Stomach (tissue), 19 donors: ENCODE measurements at places on chromosomes 5 and 9. TPM values are rescaled to one million over a fixed set of nuclear protein-coding genes. Genes with fewer than 3 reads are reported as not detected.

DNA sequence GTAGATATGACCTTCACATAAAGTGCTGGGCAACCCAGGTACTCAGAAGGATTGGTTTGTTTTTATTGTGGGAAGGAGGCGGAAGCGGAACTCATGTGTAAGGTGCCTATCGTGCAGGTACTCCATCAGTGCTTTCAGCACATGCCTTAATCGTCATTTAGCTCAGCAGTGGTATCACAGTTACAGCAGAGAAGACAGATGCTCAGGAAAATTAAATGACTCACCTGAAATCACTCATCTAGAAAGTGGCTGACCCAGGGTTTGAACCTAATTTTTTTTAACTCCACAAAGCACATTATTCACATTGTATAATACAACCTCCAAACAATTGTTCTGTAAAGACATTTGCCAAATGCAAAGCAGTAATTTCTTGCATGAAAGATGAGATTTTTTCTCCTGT, 2.2 kb downstream of the C5orf46 start:
- no peak overlapping the region for H3K4me3 ChIP-seq
- DNase-seq = no peak
- peaks cover 4% of the 10 kb centered on the region for H3K4me1 ChIP-seq
- H3K27ac ChIP-seq = no peak overlapping the region
- H3K36me3 ChIP-seq = no peaks in the 10 kb centered on the region

GRCh38 chr9:127105805-127106465, 16.5 kb downstream of the ANGPTL2 start:
- H3K36me3 ChIP-seq = peaks cover 19% of the 10 kb centered on the region
- peaks cover 12% of the 10 kb centered on the region for H3K4me1 ChIP-seq
- no peaks in the 10 kb centered on the region for H3K27me3 ChIP-seq
- no peak overlapping the region for H3K4me3 ChIP-seq
- DNase-seq = no peak

DNA sequence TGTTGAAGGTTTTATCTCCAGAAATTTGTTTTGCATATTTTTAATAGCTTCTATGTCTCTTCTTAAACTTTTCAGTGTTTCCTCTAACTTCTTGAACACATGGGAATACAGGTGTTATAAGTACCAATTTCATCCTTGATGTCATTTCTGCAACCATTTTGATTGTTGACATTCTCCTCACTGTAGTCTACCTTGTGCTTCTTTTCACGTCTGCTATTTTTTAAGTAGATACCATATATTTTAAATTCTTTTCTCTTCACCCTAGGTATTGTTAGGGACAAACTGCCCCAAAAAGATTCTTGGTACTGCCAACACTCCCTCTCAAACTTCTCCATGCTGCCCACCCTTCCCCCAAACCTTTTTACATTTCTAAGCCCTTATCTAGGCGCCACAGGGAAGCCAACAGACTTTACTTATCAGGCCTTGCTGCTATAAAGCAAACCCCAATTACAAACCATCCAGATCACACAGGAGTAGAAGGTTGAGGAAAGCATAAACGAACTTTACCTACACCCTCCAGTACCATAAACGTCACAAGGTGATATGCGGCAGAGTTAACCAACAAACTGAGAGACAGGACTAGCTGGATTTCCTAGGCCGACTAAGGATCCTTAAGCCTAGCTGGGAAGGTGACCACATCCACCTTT, 1165.3 kb downstream of the TAF11L14 start:
- H3K27me3 ChIP-seq = no peaks in the 10 kb centered on the region
- H3K4me1 ChIP-seq = no peaks in the 10 kb centered on the region
- no peak overlapping the region for H3K27ac ChIP-seq
- H3K4me3 ChIP-seq = no peak overlapping the region

KIF4B gene
- not detected for total RNA-seq

DNA sequence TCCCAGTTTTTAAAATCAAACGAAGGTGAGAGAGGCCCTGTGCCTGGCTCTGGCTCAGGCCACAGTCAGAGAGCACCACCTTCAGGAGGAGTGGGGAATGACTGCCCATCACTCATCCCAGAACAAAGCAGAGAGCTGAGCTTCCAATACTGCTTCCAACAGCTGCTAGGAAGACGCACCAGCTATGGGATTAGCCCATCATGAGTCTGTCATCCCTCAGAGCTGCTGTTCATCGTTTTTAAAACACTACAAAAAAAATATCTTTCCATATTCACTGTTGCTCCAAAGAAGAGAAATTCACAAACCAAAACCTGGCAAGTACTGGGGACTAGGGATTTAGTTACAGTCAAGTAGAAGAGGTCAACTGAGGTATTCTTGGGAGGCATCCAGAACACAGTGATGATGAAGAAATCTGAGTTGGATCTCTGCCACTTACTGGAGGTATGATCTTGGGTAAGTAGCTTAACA, 102.4 kb downstream of the CDK5RAP2 start:
- H3K4me3 ChIP-seq = no peak overlapping the region
- H3K4me1 ChIP-seq = peaks cover 20% of the 10 kb centered on the region
- peak; percentile 57 for DNase-seq
- no peaks in the 10 kb centered on the region for H3K27me3 ChIP-seq
- H3K36me3 ChIP-seq = peaks cover 62% of the 10 kb centered on the region

GRCh38 chr5:117713585-117714198, 1139.1 kb upstream of the SEMA6A start:
- no peaks in the 10 kb centered on the region for H3K27me3 ChIP-seq
- no peaks in the 10 kb centered on the region for H3K4me1 ChIP-seq
- H3K4me3 ChIP-seq = no peak overlapping the region
- H3K36me3 ChIP-seq = no peaks in the 10 kb centered on the region
- DNase-seq = no peak

DNA sequence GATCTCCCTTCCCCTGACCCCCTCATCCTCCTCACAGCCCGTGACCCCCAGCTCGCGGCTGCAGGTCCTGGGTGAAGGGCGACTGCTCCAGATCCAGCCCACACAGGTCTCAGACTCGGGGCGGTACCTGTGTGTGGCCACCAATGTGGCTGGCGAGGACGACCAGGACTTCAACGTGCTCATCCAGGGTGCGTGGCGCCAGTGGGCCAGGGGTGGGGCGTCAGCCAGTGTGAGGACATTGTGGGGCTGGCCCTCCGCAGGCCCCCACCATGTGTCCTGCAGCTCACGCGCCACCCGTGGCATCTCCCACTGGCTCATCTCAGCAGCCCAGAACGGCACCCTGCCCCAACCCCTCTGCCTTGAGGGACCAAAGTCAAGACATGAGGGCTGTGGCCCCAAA, 67.1 kb upstream of the ASS1 start:
- no peak for DNase-seq
- H3K36me3 ChIP-seq = no peaks in the 10 kb centered on the region
- H3K4me3 ChIP-seq = no peak overlapping the region
- no peaks in the 10 kb centered on the region for H3K27me3 ChIP-seq
- H3K4me1 ChIP-seq = no peaks in the 10 kb centered on the region

- peaks cover 5% of the 10 kb centered on the region for H3K27me3 ChIP-seq
- no peak overlapping the region for H3K27ac ChIP-seq
- no peaks in the 10 kb centered on the region for H3K36me3 ChIP-seq
- no peak overlapping the region for H3K4me3 ChIP-seq
- DNase-seq = no peak
These were observed 205.2 kb downstream of the FSTL4 start for GRCh38 chr5:133406977-133407632.

TMEM252 gene
- not detected for total RNA-seq

MRNIP gene
- 46.0 TPM for total RNA-seq

DNA sequence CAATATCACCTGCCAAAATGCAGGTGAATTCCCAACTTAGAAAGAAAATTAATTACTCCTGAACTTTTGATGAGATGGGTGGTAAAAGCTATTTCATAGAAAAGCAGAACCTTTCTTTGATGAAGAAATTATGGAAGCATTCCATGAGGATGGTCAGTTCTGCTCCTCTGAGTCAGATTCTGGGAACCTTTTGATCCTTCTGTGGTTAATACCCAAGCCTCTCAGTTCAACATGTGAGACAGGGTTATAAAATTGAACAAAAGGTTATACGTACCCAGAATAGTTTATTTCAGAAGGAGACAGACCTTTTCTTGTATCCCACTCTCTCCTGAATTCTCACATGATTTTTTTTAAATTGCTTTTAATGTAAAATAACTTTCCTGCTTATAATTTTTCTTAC, 767.6 kb upstream of the ADAMTS16 start:
- H3K27ac ChIP-seq = no peak overlapping the region
- H3K4me1 ChIP-seq = no peaks in the 10 kb centered on the region
- no peaks in the 10 kb centered on the region for H3K27me3 ChIP-seq
- H3K36me3 ChIP-seq = no peaks in the 10 kb centered on the region

DNA sequence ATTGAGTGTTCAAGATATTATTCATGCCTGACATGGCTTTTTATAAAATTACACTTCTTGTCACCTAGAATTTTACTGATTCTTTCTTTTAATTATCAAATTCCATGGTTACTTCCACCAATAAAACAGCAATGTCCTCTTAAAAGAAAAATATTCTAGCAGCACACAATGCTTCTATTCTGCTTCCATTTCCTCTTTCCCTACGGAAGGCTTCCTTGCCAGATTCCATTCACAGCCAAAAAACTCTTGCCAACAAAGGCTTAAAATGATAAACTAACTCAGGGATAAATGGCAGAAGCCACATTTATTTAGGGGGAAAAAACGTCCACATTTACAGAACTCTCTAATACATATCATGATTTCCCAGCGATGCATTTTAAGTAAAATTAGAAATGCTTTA, 111.6 kb downstream of the CTNND2 start:
- H3K4me3 ChIP-seq = no peak overlapping the region
- no peaks in the 10 kb centered on the region for H3K4me1 ChIP-seq
- no peak overlapping the region for H3K27ac ChIP-seq
- no peaks in the 10 kb centered on the region for H3K36me3 ChIP-seq
- H3K27me3 ChIP-seq = no peaks in the 10 kb centered on the region

GRCh38 chr5:53089481-53089991, 20.0 kb downstream of the MOCS2 start:
- no peak overlapping the region for H3K27ac ChIP-seq
- DNase-seq = no peak
- H3K4me3 ChIP-seq = no peak overlapping the region
- peaks cover 19% of the 10 kb centered on the region for H3K36me3 ChIP-seq
- no peaks in the 10 kb centered on the region for H3K27me3 ChIP-seq
- H3K4me1 ChIP-seq = peaks cover 12% of the 10 kb centered on the region

CCNG1 gene
- 161 TPM for total RNA-seq

GRCh38 chr9:9892217-9892616, 720.6 kb downstream of the PTPRD start:
- H3K4me3 ChIP-seq = no peak overlapping the region
- H3K4me1 ChIP-seq = no peaks in the 10 kb centered on the region
- DNase-seq = no peak
- no peak overlapping the region for H3K27ac ChIP-seq
- H3K36me3 ChIP-seq = no peaks in the 10 kb centered on the region

NUTM2F gene
- not detected for total RNA-seq

DNAH5 gene
- total RNA-seq = 12.5 TPM

MEIKIN gene
- 0.37 TPM for total RNA-seq

MARCOL gene
- not detected for total RNA-seq

- H3K36me3 ChIP-seq = no peaks in the 10 kb centered on the region
- no peaks in the 10 kb centered on the region for H3K27me3 ChIP-seq
- DNase-seq = no peak
- no peaks in the 10 kb centered on the region for H3K4me1 ChIP-seq
These were observed 154.0 kb downstream of the PAX5 start for GRCh38 chr9:36880075-36880474.

ZBTB34 gene
- 14.0 TPM for total RNA-seq

DNA sequence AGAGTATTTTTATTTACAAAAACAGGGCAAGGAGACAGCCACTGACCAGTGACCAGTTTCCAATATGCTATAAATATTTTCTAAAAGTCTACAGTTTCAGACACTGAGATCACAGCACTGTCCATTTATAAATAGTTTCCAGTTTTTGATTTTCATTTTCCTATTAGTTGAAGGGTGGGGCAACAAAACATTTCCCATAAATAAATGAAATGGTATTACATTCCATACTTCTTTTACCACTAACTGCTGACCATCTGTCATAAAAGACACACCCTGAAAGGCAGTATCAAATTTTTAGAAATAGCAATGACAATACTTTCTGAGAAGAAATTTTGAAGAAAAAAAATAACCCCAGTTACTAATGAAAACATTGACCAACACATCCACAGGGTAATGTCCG, 126.7 kb downstream of the ARSB start:
- H3K4me1 ChIP-seq = no peaks in the 10 kb centered on the region
- DNase-seq = no peak
- H3K36me3 ChIP-seq = no peaks in the 10 kb centered on the region
- no peak overlapping the region for H3K27ac ChIP-seq
- no peak overlapping the region for H3K4me3 ChIP-seq

DNA sequence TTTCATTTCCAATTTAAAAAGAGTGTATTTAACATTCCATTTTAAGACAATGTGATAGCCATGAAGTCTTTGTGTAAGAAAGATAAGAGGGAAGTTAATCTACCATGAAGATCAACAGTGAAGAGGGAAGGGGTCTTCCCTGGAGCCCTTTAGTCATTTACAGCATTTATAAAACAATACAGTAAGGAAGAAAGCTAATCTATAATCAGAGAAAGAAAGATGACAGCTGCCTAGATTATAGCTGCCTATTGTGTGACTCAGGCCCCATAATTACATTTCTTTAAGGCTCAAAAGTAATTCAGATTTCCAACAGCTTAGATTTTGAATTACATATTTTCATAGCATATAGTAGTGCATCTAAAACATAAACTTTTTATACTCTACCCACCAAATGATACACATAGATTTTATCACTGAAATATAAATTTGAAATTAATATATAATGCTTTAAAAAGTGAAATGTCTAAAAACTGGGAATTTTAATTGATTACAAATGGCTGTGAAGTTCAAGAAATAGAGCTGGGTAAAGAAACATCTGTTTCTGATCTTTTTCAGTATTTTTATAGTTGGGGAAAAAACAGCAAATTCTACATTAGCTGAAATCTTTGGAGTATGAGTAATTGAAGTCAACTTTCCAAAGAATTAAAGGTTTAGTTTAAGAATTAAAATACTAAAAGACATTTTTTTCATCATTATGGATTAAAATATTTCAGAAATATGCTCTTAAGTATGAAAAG, 89.6 kb downstream of the RIC1 start:
- DNase-seq = no peak
- peaks cover 60% of the 10 kb centered on the region for H3K36me3 ChIP-seq
- H3K4me3 ChIP-seq = no peak overlapping the region
- H3K27me3 ChIP-seq = no peaks in the 10 kb centered on the region
- no peak overlapping the region for H3K27ac ChIP-seq

ITGA1 gene
- 145 TPM for total RNA-seq

DNA sequence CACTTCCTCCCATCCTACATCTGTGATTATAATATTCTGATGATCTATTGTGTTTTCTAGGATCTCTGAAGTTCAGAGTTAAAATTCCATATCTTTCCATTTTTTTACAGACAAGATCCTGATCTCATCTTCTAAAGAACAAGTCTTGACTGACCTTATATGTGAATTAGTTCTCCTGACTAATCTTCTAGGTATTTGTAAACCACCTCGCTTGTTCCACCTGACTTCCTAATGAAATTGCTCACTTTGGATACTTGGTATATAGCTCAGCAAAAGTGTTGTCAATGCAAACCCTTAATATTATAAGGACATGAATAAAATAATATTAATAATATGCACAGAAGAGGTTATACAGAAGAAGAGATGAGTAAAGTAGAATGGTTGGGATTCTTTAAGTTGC, 68.2 kb upstream of the NR4A3 start:
- H3K4me1 ChIP-seq = no peaks in the 10 kb centered on the region
- H3K27ac ChIP-seq = no peak overlapping the region
- H3K27me3 ChIP-seq = no peaks in the 10 kb centered on the region
- no peaks in the 10 kb centered on the region for H3K36me3 ChIP-seq
- no peak for DNase-seq
- H3K4me3 ChIP-seq = no peak overlapping the region

FOXD4L4 gene
- total RNA-seq = not detected

MLLT3 gene
- total RNA-seq = 8.7 TPM

- no peaks in the 10 kb centered on the region for H3K27me3 ChIP-seq
- peaks cover 9% of the 10 kb centered on the region for H3K4me1 ChIP-seq
- H3K27ac ChIP-seq = no peak overlapping the region
- H3K4me3 ChIP-seq = no peak overlapping the region
- DNase-seq = no peak
- no peaks in the 10 kb centered on the region for H3K36me3 ChIP-seq
These were observed 558.9 kb upstream of the KLF4 start for GRCh38 chr9:108048406-108049025.
